ENCODE measurements at places on chromosomes 6 and 20. TPM values are rescaled to one million over a fixed set of nuclear protein-coding genes. Genes with fewer than 3 reads are reported as not detected.

SCUBE3 gene
- total RNA-seq: 2.0 TPM

TPBG gene
- 9.9 TPM for total RNA-seq

APOBEC2 gene
- total RNA-seq: 1.2 TPM

CNR1 gene
- total RNA-seq: 4.9 TPM

CALHM4 gene
- 0.25 TPM for total RNA-seq

GMPR gene
- 164 TPM for total RNA-seq

IL17A gene
- total RNA-seq: not detected

PPP1R14C gene
- 27.1 TPM for total RNA-seq

DHX16 gene
- total RNA-seq: 68.0 TPM

TBC1D22B gene
- total RNA-seq: 36.4 TPM

TSBP1 gene
- total RNA-seq: 18.4 TPM

PAQR8 gene
- 11.0 TPM for total RNA-seq

DNA sequence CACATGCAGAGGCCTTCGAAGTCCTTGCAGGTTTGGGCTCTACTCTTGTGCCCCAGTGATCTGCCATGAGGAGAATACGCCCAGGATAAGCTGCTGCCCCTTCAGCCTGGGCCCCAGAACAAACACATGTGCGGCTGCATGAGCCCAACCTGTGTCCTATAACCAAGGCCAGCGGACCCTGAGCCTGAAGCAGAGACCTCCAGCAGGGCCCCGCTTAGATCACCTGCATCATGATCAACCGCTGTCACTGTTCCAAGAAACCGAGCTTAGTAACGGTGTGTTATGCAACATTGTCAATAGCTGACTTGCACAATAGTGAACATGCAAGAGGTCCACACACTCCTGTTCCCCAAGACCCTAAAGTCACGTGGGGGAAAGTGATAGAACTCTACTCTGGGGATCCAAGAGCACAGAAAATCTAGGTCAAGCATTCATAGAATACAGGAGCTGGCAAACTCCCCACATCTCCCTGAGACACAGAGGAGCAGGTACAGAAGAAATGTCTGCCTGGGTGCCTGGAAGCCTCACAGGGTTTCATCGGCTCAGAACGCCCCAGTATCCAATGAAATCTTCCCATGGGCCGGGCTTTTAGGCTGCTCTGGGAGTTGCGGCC, 136.2 kb downstream of the BMP7 start:
- no peak overlapping the region for H3K27ac ChIP-seq
- H3K27me3 ChIP-seq: no peaks in the 10 kb centered on the region
- H3K4me1 ChIP-seq: peaks cover 10% of the 10 kb centered on the region
- no peak for DNase-seq
- no peak overlapping the region for H3K4me3 ChIP-seq
- no peaks in the 10 kb centered on the region for H3K36me3 ChIP-seq

- no peaks in the 10 kb centered on the region for H3K36me3 ChIP-seq
- H3K4me3 ChIP-seq: no peak overlapping the region
- H3K27me3 ChIP-seq: peaks cover 4% of the 10 kb centered on the region
- H3K27ac ChIP-seq: no peak overlapping the region
- DNase-seq: no peak
Measured at GRCh38 chr20:21511850-21512633, 1.8 kb downstream of the NKX2-2 start.

DNA sequence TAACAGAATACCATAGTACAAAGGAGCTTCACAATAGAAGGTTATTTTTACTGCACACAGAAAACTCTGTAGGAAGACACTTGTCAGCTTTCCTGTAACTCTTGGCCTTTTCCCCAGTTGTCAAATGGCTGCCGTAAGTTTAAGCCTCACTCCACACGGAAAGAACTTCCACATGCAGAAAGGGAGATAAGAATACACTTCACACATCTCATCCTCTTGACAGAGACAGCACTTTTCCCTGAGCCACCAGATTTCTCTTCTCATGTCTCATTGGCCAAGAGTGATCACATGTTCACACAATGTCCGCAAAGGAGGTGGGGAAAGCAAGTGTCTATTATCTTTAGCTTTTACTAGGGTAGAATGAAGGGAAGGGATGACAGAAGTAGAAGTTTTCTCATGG, 540.7 kb downstream of the HAO1 start:
- no peak overlapping the region for H3K4me3 ChIP-seq
- no peak overlapping the region for H3K27ac ChIP-seq
- DNase-seq: no peak
- H3K36me3 ChIP-seq: no peaks in the 10 kb centered on the region
- H3K4me1 ChIP-seq: no peaks in the 10 kb centered on the region

DNA sequence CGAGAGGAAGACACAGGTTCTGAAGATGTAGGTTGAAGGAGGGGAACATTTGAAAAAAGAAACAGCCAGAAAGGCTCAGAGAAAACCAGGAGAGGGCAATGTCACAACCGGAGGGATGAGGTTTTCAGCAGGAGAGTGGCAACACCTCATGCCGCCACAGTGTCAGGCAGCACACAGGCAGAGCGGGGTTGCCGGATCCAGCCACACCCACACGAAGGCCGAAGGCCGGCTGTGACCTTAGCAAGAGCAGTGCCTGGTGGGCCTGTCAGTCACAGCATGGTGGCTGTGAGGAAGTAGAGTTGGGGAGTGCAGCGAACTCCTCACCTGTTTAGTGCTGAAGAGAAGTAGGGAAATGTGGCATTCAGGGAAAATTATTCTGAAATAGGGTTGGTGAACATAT, 14.0 kb downstream of the HDDC2 start:
- H3K4me1 ChIP-seq: no peaks in the 10 kb centered on the region
- H3K27me3 ChIP-seq: no peaks in the 10 kb centered on the region

DNA sequence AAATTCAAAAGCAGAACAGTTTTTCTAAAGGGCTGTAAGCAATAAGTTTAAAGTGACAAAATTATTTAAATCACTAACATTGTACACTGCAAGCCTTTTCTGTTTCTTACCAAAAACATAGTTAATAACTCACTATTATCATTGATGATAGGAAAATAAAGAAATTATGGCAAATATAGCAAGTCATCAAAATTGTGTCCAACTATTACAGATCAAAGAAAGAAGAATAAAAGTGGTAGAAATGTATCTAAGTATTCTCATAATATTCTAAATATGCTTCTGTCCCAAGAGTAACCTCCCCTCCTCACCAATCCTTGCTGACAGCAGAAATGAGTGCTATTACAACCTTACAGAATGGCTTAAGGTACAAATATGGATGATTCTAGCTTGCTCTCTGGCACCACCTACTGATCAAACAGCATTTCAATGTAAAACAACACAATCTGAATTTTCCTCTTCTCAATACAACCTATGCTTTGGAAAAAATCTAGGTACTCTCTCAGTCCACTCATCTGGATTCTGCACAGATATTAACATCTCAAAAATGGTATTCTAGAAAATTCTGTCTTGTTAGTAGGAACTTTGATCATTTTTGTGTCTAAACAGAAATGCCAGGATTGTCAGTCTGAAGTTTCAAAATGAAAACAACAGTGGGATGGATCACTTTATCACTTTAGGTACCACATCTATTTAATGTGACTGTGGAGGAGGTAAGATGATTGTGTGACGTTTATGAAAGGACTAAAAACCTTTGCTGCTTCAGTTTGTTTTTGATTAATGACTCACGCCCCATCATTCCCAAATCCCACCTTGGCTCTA, 40.9 kb downstream of the ZFP64 start:
- H3K4me3 ChIP-seq: no peak overlapping the region
- no peaks in the 10 kb centered on the region for H3K27me3 ChIP-seq
- no peaks in the 10 kb centered on the region for H3K36me3 ChIP-seq

GRCh38 chr20:24064092-24064491, 75.5 kb upstream of the GGTLC1 start:
- no peak overlapping the region for H3K4me3 ChIP-seq
- H3K4me1 ChIP-seq: no peaks in the 10 kb centered on the region
- DNase-seq: no peak
- H3K27ac ChIP-seq: no peak overlapping the region

DNA sequence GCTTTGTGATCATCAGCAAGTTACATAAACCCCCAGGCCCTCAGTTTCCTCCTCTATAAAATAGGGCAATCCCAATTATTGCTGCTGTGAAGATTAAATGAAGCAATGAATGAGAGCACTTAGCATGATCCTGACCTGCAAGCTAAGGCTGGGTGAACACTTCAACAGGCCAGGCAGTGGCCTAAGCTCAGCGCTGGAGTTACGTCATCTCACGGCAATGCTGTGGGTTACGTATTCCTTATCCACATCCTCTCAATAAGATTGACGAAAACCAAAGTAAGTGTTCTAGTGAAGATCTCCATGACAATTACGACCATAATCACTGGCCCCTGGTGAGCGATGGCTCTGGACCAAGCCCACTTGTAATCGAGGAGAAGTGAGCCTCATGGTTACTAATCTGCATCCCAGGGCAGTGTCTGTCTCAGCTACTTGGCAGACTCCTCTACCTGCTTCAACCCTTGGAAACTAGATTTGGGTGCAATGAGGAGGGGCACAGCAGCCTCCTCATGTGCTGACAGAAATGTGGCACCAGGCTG, 274.1 kb upstream of the ARID1B start:
- H3K36me3 ChIP-seq: no peaks in the 10 kb centered on the region
- H3K4me3 ChIP-seq: no peak overlapping the region
- no peak for DNase-seq
- no peak overlapping the region for H3K27ac ChIP-seq
- H3K27me3 ChIP-seq: no peaks in the 10 kb centered on the region
- no peaks in the 10 kb centered on the region for H3K4me1 ChIP-seq

DNA sequence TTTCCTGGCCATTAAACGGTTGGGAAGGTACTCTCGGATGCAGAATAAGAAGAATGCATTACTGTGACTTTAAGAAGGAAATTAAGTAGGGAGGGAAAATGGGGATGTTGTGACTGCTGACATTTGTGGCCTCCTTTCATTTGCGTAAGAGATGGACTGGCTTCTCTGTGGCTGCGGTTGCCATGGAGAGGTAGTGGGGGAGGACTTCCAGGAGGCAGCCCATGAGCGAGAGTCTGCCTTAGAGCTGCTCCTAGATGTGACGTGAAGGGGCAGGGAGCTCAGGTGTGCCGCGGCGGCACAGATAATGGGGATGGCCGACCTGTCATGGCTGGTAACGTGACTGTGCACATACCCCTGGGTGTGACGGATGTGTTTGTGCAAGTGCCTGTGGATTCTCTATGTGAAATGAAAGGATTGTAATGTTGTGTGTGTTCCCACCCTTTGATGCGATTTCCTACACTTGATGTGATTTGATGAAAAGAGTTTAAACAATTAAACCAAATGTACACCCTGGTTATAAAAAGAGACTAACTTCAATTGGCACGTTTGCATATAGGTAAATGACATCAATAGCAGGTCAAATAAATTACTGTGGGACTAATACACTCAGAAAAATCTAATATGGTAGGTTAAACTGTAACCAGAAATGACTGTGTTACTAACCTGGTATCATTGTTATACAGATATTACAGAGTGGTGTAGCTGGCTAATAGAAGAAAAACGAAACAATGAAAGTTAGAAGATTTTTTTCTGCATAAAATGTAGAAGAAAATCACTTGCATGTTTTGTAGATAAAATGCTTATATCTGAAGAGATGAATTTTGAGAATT, 48.9 kb downstream of the HIVEP1 start:
- no peaks in the 10 kb centered on the region for H3K36me3 ChIP-seq
- no peaks in the 10 kb centered on the region for H3K4me1 ChIP-seq
- H3K4me3 ChIP-seq: no peak overlapping the region
- DNase-seq: peak; percentile 57
- no peaks in the 10 kb centered on the region for H3K27me3 ChIP-seq

DNA sequence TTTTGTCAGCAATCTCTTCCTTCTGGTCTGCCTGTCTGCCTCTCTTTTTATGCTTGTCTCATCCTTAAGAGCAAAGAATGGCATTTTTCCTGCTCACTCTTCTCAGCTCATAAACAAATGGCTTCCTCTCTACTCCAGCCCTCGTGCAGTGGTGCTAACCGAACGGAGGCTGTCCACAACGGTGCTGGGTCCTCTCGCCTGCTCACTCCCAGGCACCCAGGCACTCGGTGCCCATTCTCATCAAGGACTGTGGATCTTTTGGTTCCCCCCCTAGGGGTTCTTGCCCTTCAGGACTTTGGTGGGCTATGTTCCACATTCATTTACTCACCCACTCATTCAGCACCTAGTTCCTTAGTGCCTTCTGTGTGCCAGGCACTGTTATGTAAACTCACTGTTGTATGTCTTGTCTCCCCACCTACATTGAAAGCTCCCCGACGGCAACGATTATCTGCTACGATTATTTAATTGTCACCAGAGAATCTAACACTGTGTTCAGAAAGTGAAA, 113.9 kb downstream of the FYN start:
- no peak overlapping the region for H3K4me3 ChIP-seq
- H3K4me1 ChIP-seq: no peaks in the 10 kb centered on the region
- H3K27me3 ChIP-seq: no peaks in the 10 kb centered on the region
- no peak for DNase-seq

DNA sequence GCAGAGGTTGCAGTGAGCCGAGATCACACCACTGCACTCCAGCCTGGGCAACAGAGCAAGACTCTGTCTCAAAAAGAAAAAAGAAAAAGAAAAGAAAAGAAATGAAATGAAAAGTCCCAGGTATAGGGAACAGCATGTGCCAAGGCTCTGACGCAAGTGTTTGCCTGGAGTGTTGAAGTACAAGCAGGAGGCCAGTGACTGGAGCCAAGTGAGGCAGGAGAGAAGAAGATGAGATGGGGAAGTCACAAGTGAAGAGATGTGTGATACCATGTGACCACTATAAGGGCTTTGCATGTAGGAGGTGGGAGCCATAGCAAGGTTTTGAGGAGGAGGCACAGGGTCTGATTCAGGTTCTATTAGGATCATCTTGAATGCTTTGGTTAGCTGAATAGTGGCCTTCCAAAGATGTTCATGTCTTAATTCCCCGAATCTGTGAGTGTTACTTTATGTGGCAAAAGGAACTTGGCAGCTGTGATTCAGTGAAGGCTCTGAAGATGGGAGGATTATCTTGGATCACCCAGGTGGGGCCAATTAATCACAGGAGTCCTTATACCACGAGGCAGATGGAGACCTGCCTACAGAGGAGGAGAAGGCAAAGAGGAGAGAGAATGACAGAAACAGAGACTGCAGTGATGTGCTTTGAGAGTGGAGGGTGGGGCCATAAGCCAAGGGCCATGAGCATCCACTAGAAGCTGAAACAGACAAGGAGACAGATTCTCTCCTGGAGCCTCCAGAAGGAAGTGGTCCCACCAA, 91.1 kb upstream of the PTPN1 start:
- H3K36me3 ChIP-seq: no peaks in the 10 kb centered on the region
- H3K4me1 ChIP-seq: peaks cover 20% of the 10 kb centered on the region
- DNase-seq: no peak
